Hepatocyte (in vitro differentiated cells): ENCODE measurements at places on chromosomes 7 and 10.
A peak's percentile ranks its signal among the peaks of the same experiment; 100 is the strongest.

GRCh38 chr7:35037526-35038341, 449 bp upstream of the DPY19L1 start:
- peak; percentile 98 for DNase-seq

- no peak for DNase-seq
Observed at GRCh38 chr10:69065406-69066361, 22.2 kb upstream of the SRGN start.

DNA sequence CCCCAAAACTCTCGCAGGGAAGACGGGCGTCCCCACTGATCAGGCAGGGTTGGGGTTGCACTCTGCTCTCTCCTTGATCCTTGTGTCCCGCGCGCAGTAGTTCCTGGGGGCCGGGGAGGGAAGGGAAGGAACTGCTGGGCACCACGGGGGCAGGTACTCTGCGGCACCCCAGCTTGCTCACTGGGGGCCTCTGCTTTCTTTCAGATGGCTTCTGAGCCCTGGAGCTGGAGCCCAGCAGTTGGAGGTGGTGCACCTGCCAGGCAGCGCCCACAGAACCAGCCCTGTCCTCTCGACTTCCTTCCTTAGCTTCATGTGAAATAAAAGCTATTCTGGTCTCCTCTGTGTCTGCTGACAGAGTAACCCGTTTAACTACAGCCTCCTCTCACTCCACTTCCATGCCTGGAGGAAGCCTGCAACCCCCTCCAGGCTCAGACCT, 12.2 kb downstream of the PLAC9 start:
- no peak for DNase-seq

GRCh38 chr7:69678494-69679187, 80.4 kb downstream of the AUTS2 start:
- DNase-seq: no peak

- DNase-seq: no peak
Observed at GRCh38 chr7:112428715-112429114, 21.5 kb upstream of the IFRD1 start.

- peak; percentile 5 for DNase-seq
Observed at GRCh38 chr7:1541431-1542162, 11.1 kb downstream of the MAFK start.

DNA sequence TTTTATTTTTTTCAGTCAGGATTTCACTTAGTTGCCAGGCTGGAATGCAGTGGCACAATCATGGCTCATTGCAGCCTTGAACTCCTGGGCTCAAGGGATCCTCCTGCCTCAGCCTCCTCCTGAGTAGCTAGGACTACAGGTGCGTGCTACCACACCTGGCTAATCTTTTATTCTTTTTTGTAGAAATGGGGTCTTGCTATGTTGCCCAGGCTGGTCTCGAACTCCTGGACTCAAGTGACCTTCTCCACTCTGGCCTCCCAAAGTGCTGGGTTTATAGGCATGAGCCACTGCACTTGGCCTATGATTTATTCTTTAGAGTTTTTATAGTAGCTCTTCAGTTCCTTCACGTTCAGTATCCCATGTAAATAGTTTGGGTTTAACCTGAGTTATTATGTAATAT, 5.5 kb downstream of the SND1 start:
- DNase-seq: no peak

GRCh38 chr7:112759905-112760304, 30.3 kb downstream of the TMEM168 start:
- no peak for DNase-seq

DNA sequence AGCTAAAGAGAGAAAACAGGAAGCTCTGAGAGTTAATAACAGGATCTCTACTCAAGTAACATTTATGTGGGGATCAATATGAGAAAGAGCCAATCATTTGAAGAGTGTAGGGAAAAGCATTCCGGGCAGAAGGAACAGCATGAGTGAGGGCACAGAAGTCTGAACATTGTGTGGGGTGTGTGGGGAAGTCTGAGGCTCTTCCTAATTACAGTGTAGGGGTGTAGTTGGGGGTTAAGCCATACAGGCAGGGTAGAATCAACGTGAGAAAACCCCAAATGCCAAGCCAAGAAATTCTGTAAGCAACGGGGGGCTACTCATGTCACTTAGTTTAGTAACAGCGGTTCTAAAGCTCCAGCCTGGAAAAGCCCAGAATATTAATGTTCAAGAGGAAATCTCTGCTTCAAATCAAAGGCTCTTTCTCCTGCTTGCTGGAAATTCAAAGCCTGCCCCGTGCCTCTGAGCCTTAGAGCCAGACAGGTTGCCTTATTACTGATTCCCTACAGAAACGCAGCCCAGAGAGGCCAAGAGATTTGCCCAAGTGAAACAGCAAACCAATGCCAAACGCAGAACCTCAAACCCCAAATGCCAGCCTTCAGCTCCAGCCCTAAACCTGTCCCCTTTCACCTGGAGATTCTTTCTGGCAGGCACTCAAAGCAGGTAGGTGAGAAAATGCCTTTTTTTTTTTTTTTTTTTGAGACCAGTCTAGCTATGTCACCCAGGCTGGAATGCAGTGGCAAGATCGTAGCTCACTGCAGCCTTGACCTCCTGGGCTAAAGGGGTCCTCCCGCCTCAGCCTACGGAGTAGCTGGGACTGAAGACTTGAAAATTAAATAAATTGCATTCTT, 36.1 kb downstream of the DNAJB12 start:
- DNase-seq: peak; percentile 9

DNA sequence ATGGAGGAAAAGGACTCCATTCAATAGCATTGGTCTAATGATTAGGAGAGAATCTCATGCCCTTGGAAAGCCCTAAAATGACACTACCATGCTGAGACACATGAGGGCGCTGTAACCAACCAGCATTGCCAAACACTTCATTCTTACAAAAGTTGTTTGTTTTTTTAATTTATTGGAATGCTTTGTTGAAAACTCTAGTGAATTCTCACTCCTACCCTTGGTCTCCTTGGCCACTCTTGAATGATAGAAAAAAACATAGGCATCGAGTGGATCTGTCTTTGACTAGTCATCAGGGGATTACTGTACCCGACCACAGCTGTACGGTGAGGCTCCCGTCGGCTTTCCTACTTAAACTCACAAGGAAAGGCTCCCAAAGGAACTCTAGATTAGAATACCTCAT, 29.3 kb upstream of the ADD3 start:
- peak; percentile 29 for DNase-seq

- DNase-seq: peak; percentile 31
Observed at GRCh38 chr10:114026189-114027040, 17.3 kb upstream of the ADRB1 start.

- DNase-seq: no peak
Observed at GRCh38 chr7:29105191-29105590, 41.1 kb downstream of the CPVL start.

DNA sequence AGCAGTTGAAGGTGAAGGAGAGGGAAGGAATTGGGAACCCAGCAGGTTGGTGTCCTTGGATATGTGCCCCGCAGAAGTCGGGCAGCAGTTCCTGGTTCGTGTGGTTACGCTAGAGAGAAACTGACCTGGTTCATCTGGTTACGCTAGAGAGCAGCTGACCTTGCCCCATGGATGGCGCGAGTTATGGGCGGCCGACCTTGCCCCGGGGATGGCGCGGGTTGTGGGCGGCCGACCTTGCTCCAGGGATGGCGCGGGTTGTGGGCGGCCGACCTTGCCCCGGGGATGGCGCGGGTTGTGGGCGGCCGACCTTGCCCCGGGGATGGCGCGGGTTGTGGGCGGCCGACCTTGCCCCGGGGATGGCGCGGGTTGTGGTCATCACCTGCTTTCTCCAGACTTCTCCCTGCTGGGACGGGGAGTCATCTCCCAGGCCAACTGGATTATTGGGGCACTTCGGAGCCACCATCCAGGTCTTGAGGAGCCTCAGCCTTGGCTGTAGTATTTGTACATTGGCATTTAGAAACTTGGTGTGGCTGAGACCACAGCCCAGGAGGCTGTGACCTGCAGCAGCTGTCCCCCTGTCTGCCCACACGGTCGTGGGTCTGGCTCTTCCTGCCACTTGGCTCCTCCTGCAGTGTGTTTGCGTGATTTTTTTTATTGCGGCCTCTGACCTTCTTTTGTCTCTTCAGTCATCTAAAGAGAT, 6.1 kb downstream of the GET4 start:
- DNase-seq: no peak

GRCh38 chr7:138538997-138539644, 79.1 kb downstream of the TRIM24 start:
- no peak for DNase-seq
